Neuronal stem cell (in vitro differentiated cells): ENCODE measurements at places on chromosomes 6 and 20.

DNA sequence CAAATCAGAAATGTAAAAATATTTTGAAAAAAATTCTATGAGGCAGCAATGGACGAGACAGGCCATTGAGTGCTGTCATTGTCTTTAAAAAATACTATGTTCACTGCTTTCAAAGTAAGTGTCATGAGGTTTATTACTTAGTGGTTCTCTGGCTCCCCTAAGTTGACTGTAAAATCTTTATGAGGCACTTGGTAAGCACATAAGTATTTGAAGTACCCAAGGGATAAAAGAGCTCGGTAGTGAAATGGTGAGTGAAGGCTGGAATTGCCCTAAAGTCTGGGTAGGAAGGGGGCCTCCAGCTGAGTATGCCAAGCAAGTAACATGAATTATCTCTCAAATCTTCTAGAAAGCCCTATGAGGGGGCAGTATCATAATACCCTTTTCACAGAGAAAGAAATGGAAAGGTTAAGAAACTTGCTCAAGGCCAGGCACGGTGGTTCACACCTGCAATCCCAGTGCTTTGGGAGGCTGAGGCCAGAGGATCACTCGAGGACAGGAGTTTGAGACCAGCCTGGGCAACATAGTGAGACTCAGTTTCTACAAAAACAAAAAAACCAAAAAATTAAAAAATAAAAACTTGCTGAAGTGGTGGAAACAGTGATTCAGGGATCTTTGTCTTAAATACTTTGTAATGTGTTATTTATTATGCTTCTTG, 5.5 kb upstream of the CTCFL start:
- no peaks in the 10 kb centered on the region for H3K36me3 ChIP-seq
- no peak for DNase-seq
- no peak overlapping the region for H3K4me3 ChIP-seq

DNA sequence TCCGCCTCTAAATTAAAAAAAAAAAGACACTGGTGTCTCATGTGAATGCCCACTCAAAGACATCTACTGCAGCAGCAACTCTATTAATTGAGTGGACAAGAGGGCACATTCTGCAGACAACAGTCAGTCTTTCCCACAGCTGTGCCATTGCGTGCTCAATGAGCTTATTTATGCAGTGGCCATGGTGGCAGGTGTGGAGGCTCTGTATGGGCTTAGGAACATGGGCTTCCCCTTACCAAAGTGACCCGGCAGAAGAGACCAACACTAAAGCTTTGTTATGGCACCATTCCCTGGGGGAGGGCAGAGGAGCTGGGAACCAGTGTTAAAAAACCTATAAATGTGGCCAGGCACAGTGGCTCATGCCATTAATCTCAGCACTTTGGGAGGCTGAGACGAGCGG, 4.2 kb upstream of the VAPB start:
- no peaks in the 10 kb centered on the region for H3K27me3 ChIP-seq
- H3K36me3 ChIP-seq, result peaks cover 1% of the 10 kb centered on the region
- peaks cover 2% of the 10 kb centered on the region for H3K4me1 ChIP-seq
- DNase-seq, result no peak

DNA sequence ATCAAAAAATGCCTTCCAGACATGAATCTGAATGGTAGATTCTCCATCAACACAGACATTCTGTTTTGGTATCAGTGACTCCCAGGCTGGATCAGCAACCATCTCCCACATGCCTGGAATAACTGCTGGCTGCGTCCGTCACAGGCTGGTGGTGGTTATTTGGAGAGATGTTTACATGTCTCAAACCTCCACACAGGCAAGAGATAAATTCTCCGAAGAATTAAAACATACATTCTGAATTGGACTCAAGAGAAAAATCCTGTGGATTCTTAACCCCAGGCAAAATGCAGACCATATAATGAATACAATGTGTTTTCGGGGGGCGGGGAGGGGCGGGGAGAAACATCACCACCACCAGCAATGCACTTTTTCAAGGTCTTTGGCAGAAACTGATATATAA, 108.2 kb downstream of the THBS2 start:
- no peaks in the 10 kb centered on the region for H3K27me3 ChIP-seq
- H3K36me3 ChIP-seq, result no peaks in the 10 kb centered on the region
- H3K4me3 ChIP-seq, result no peak overlapping the region
- H3K27ac ChIP-seq, result no peak overlapping the region
- no peak for DNase-seq

- no peaks in the 10 kb centered on the region for H3K4me1 ChIP-seq
- no peaks in the 10 kb centered on the region for H3K36me3 ChIP-seq
- DNase-seq, result no peak
- no peaks in the 10 kb centered on the region for H3K27me3 ChIP-seq
- H3K4me3 ChIP-seq, result no peak overlapping the region
Measured at GRCh38 chr20:52204136-52204535, 12.6 kb upstream of the ZFP64 start.

- H3K4me1 ChIP-seq, result peaks cover 3% of the 10 kb centered on the region
- no peak within 1 kb of the TSS for H3K27ac ChIP-seq
- peaks cover 2% of the 10 kb centered on the region for H3K27me3 ChIP-seq
- peak; percentile 72 for DNase-seq
Measured at GRCh38 chr6:122995921-122996793, at the start of gene CLVS2. CLVS2 (plus strand) TSS chr6:122996235; CDS start chr6:122997778, 1,543 bp downstream.

DNA sequence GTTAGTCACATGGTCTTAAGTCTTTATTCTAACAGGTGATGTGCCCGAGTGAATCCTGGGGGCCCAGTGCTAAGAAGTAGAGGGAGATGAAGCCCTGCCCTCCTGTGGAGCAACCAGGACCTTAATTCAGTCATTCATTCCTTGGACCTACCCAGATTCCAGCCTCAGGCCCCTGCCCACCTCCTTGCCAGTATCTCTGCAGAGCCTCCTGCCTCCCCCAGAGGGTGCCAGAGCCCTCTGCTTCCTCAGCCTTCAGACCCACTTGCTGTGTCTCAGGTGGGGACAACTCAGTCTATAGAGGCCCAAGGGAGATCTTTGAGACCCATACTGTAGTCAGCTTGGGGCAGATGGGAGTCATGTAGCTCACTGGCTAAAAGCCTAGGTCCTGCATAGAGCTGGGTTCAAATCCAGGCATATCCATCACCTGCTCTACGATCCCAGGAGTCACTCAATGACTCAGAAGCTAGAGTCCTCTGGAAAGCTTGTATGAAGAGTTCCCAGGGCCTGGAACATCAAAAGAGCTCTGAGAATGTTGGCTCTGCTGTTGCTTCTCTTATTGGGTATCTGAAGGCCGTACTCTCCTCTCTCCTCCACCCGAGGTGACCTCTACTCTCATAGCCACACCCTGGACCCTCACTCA, 3.9 kb upstream of the SIGLEC1 start:
- DNase-seq, result peak; percentile 51
- H3K4me1 ChIP-seq, result no peaks in the 10 kb centered on the region
- H3K27ac ChIP-seq, result no peak overlapping the region
- H3K36me3 ChIP-seq, result no peaks in the 10 kb centered on the region

DNA sequence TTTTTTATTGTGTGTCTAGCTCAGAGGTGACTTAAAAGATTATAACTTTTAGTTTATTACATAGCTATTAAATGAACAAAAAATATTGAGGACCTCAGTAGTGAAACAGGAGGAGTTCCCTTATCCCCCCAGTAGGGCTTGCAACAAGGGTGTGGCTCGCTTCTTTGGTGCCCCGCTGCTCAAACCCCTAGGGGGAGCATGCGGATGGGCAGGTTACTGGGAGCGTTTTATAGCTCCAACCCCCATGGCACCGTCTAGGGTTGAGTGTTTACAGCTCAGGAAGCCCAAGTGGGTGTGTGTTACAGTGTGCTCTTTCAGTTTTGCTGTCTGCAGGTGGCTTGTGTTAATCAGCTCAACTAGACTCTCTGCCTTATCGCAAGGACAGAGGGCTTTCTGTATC, 1513.7 kb downstream of the GRIK2 start:
- H3K27me3 ChIP-seq, result no peaks in the 10 kb centered on the region
- no peaks in the 10 kb centered on the region for H3K36me3 ChIP-seq
- no peak overlapping the region for H3K27ac ChIP-seq
- H3K4me3 ChIP-seq, result no peak overlapping the region
- no peaks in the 10 kb centered on the region for H3K4me1 ChIP-seq
- DNase-seq, result no peak

DNA sequence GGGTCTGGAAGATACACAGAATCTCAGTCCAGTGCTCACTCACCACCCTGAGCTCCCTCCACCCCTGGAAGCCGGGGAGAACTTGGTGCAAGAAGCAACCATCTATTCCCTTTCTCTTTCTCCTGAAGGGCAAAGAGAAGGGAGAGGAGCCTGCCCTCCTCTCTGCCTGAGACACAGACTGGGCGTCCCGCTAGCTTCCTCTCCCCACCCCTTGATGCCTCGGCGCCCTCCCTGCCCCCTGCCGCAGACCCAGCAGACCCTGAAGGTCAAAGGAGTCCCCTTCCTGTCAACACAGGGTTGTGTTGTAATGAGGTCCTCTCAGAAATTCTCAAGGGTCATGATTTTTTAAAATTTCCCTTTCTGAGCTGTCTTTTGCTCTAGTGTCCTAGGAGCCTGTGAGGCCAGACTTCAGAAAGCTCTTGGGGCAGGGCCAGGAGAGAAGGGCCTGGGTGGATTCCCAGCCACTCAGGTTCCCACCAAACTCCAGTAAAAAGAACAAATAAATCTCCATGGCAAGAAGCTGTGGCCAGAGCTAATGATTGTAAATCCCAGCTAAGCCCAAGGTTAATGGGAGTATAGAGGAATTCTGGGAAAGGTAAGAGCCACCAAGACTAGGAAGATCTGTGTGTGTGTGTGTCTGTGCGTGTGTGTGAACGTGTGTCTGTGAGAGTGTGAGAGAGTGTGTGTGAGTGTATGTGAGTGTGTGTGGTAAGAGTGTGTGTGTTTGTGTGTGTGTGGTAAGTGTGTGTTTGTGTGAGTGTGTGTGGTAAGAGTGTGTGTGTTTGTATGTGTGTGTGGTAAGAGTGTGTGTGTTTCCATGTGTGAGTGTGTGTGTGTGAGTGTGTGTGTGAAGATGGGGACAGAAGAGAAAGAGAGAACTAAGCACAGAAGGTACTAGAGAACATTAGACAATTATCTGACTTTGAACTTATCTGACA, 1.1 kb upstream of the JPH2 start:
- no peaks in the 10 kb centered on the region for H3K27me3 ChIP-seq
- H3K4me3 ChIP-seq, result no peak overlapping the region
- no peak for DNase-seq
- peaks cover 8% of the 10 kb centered on the region for H3K4me1 ChIP-seq

GRCh38 chr20:58759947-58760346, 67.3 kb downstream of the NPEPL1 start:
- H3K27me3 ChIP-seq, result no peaks in the 10 kb centered on the region
- no peak for DNase-seq
- no peak overlapping the region for H3K27ac ChIP-seq
- no peaks in the 10 kb centered on the region for H3K4me1 ChIP-seq

- H3K36me3 ChIP-seq, result no peaks in the 10 kb centered on the region
- H3K4me1 ChIP-seq, result no peaks in the 10 kb centered on the region
Measured at GRCh38 chr6:160293844-160294243, 35.2 kb upstream of the SLC22A2 start.

- DNase-seq, result no peak
- no peak overlapping the region for H3K27ac ChIP-seq
- H3K4me3 ChIP-seq, result no peak overlapping the region
- H3K4me1 ChIP-seq, result peaks cover 2% of the 10 kb centered on the region
- H3K36me3 ChIP-seq, result no peaks in the 10 kb centered on the region
- H3K27me3 ChIP-seq, result no peaks in the 10 kb centered on the region
Measured at GRCh38 chr20:40669692-40670091, 19.3 kb downstream of the MAFB start.

DNA sequence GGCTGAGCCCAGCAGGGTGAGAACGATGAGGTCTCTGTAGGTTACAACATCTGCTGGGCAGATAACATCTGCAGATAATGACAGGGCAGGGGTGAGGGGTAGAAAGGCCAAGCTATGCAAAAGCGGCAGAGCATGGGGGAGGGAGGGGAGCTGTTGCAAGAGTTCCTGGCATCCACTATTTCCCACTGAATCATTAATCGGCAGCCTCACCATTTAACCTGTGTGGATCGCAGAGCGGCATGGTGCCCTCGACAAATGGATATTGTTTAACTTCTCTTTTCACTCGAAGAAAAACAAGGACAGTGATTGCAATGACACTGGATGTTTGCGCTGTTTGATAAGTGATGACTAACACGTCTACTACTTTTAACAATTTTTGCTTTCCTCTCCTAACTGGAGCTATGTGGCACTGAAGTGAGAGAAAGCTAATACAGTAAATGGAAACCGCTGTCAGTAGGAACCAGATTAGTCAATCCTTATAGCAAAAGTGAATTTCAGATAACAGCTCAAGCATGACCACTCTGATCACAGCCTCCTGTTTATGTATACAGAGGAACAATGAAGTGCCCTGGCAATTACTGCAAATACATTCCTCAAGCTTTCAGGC, 381.5 kb downstream of the TFAP2A start:
- no peaks in the 10 kb centered on the region for H3K4me1 ChIP-seq
- no peaks in the 10 kb centered on the region for H3K36me3 ChIP-seq
- H3K4me3 ChIP-seq, result no peak overlapping the region
- no peak for DNase-seq
- no peaks in the 10 kb centered on the region for H3K27me3 ChIP-seq

GRCh38 chr20:37237656-37238055, 24.0 kb downstream of the GHRH start:
- no peak for DNase-seq
- no peak overlapping the region for H3K27ac ChIP-seq
- no peak overlapping the region for H3K4me3 ChIP-seq
- H3K36me3 ChIP-seq, result peaks cover 100% of the 10 kb centered on the region
- H3K4me1 ChIP-seq, result peaks cover 18% of the 10 kb centered on the region

- no peak for DNase-seq
- no peak overlapping the region for H3K4me3 ChIP-seq
- H3K4me1 ChIP-seq, result peaks cover 5% of the 10 kb centered on the region
- no peaks in the 10 kb centered on the region for H3K27me3 ChIP-seq
- H3K27ac ChIP-seq, result no peak overlapping the region
- no peaks in the 10 kb centered on the region for H3K36me3 ChIP-seq
Measured at GRCh38 chr20:50199703-50200102, 9.1 kb downstream of the CEBPB start.

GRCh38 chr6:16689788-16690607, 71.3 kb downstream of the ATXN1 start:
- H3K4me3 ChIP-seq, result no peak overlapping the region
- no peak for DNase-seq
- no peaks in the 10 kb centered on the region for H3K27me3 ChIP-seq
- no peak overlapping the region for H3K27ac ChIP-seq
- no peaks in the 10 kb centered on the region for H3K36me3 ChIP-seq

- H3K36me3 ChIP-seq, result no peaks in the 10 kb centered on the region
- H3K27ac ChIP-seq, result no peak overlapping the region
- no peak for DNase-seq
- H3K4me3 ChIP-seq, result no peak overlapping the region
- no peaks in the 10 kb centered on the region for H3K27me3 ChIP-seq
Measured at GRCh38 chr6:54827010-54827409, 19.6 kb upstream of the FAM83B start.

- no peak overlapping the region for H3K27ac ChIP-seq
- H3K36me3 ChIP-seq, result peaks cover 100% of the 10 kb centered on the region
- H3K4me1 ChIP-seq, result no peaks in the 10 kb centered on the region
- DNase-seq, result no peak
- H3K4me3 ChIP-seq, result no peak overlapping the region
Measured at GRCh38 chr6:99407076-99407475, 13.1 kb upstream of the COQ3 start.

GRCh38 chr20:21125849-21126580, at the start of gene KIZ:
KIZ (plus strand) TSS chr20:21126082; CDS start chr20:21126116, 34 bp downstream.
- H3K36me3 ChIP-seq, result no peaks in the 10 kb centered on the region
- DNase-seq, result peak; percentile 96
- peaks cover 10% of the 10 kb centered on the region for H3K27me3 ChIP-seq
- peak within 1 kb of the TSS; percentile 70 for H3K27ac ChIP-seq
- H3K4me3 ChIP-seq, result peak within 1 kb of the TSS; percentile 86
